Neural crest cell (in vitro differentiated cells): ENCODE measurements at places on chromosomes 1 and 21.

GRCh38 chr1:175580841-175581240, 162.6 kb downstream of the TNR start:
- H3K4me3 ChIP-seq = no peak overlapping the region
- peaks cover 3% of the 10 kb centered on the region for H3K4me1 ChIP-seq
- H3K27ac ChIP-seq = no peak overlapping the region
- DNase-seq = no peak

GRCh38 chr1:47554901-47555300, 117.1 kb downstream of the FOXD2 start:
- H3K27me3 ChIP-seq = peaks cover 11% of the 10 kb centered on the region
- no peaks in the 10 kb centered on the region for H3K36me3 ChIP-seq
- no peak overlapping the region for H3K4me3 ChIP-seq
- H3K4me1 ChIP-seq = peaks cover 38% of the 10 kb centered on the region

DNA sequence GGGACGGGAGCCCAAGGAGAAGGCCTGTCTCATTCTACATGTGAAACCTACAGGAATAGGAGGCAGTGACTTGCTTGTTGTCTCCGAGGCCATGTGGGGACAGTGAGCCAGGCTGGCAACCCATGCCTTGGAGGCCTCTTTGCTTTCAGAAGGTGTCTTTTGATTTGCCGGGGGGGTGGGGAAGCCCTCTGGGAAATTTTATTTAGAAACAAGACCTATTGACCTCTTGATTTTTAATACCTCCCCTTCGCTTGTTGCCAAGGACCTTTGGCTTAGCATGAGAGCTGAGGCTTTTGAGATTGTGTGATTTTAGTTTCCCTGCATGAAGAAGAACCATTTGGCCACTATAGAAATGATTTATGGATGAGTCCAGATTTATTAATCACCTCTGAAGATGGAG, 4.1 kb downstream of the ARMH1 start:
- H3K4me3 ChIP-seq = no peak overlapping the region
- peaks cover 5% of the 10 kb centered on the region for H3K36me3 ChIP-seq
- H3K27ac ChIP-seq = no peak overlapping the region
- no peak for DNase-seq

GRCh38 chr1:1118011-1118875, 2.4 kb upstream of the C1orf159 start:
- peaks cover 15% of the 10 kb centered on the region for H3K4me1 ChIP-seq
- no peak overlapping the region for H3K27ac ChIP-seq
- no peak for DNase-seq
- H3K36me3 ChIP-seq = peaks cover 2% of the 10 kb centered on the region
- peak overlapping the region; percentile 65 for H3K4me3 ChIP-seq

GRCh38 chr1:55585402-55585792, 370.2 kb upstream of the USP24 start:
- peaks cover 32% of the 10 kb centered on the region for H3K4me1 ChIP-seq
- no peaks in the 10 kb centered on the region for H3K27me3 ChIP-seq
- no peak for DNase-seq
- H3K4me3 ChIP-seq = no peak overlapping the region

- H3K27me3 ChIP-seq = no peaks in the 10 kb centered on the region
- peaks cover 17% of the 10 kb centered on the region for H3K4me1 ChIP-seq
- no peak overlapping the region for H3K4me3 ChIP-seq
- no peaks in the 10 kb centered on the region for H3K36me3 ChIP-seq
- DNase-seq = no peak
Observed at GRCh38 chr1:177341773-177342172, 171.0 kb downstream of the BRINP2 start.

DNA sequence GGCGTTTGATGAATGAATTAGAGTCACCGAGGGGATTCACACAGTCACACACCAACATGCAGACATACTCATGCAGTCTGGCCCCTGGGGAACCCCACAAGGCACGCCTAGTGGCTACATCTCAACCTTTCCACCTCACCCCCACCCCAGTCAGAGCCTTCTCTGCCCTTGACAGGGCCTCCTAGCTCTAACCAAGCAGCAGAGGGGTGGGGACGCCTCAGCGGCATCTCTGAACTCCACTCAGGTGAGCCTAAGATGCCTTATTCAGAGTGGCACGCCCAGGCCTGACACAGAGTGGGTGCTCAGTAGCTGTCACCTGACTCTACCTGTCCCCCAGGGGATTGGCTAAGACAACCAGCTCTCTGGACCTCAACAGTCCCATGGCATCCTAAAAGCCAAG, 3.7 kb upstream of the SDC3 start:
- DNase-seq = no peak
- peaks cover 39% of the 10 kb centered on the region for H3K4me1 ChIP-seq
- no peak overlapping the region for H3K27ac ChIP-seq
- no peaks in the 10 kb centered on the region for H3K36me3 ChIP-seq
- no peak overlapping the region for H3K4me3 ChIP-seq

DNA sequence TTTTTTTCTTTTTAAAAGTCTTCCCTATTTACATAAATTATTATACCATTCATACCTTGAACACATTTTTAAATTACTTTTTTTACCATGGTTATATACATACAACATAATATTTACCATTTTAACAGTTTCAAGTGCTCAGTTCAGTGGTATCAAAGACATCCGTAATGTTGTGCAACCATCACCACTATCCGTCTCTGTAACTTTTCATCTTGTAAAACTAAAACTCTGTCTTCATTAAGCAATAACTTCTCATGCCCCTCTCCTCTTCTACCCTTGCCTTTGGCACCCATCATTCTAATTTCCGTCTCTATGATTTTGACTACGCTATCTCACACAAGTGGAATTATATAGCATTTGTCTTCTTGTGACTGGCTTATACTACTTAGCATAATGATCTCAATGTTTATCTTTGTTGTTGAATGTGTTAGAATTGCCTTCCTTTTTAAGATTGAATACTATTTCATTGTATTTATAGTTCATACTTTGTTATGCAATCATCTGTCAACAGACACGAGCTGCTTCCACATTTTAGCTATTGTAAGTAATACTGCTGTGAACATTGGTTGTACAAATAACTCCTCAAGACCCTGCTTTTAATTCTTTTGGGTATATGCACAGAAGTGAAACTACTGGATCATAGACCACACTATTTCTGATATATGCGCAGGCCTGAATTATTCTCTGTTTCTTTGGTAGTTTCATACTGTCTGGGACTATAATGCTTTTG, 689.5 kb upstream of the NCAM2 start:
- no peak for DNase-seq
- H3K4me3 ChIP-seq = no peak overlapping the region
- no peaks in the 10 kb centered on the region for H3K36me3 ChIP-seq
- no peak overlapping the region for H3K27ac ChIP-seq
- no peaks in the 10 kb centered on the region for H3K27me3 ChIP-seq

- H3K36me3 ChIP-seq = no peaks in the 10 kb centered on the region
- H3K27ac ChIP-seq = peak overlapping the region; percentile 35
- no peak for DNase-seq
- H3K4me3 ChIP-seq = no peak overlapping the region
- H3K4me1 ChIP-seq = peaks cover 6% of the 10 kb centered on the region
- H3K27me3 ChIP-seq = peaks cover 4% of the 10 kb centered on the region
Observed at GRCh38 chr1:8307628-8308027, 10.3 kb upstream of the SLC45A1 start.

DNA sequence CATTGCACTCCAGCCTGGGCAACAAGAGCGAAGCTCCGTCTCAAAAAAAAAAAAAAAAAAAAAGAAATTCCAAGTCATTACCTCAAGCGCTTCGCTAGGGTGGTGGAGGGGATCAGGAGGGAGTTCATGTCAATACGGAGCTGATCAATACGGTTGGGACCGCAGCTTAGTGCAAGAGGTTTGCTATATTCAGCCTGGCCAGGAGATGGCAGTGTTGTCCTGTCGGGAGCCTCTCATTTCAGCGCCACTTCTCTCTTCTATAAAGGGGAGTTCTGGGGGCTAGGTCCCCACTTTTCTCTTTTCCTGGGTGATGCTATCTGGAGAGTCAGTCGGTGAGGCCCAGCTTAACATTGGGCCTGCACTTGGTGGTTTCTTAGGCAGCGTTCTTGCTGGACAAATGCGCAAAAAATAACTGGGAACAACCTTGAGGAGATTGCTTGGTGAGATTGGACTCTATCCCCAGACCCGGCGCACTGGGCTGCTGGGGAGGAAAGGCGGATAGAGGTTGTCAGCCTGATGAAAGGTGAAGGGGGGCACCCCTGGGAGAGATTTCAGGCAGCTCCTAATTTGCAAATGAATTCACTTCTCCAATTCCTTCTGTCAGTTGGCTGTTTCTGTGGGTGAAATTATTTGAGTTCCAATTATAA, 40.4 kb downstream of the KIAA0040 start:
- H3K27me3 ChIP-seq = peaks cover 44% of the 10 kb centered on the region
- no peaks in the 10 kb centered on the region for H3K36me3 ChIP-seq
- no peak overlapping the region for H3K4me3 ChIP-seq
- peak; percentile 68 for DNase-seq
- H3K27ac ChIP-seq = no peak overlapping the region

DNA sequence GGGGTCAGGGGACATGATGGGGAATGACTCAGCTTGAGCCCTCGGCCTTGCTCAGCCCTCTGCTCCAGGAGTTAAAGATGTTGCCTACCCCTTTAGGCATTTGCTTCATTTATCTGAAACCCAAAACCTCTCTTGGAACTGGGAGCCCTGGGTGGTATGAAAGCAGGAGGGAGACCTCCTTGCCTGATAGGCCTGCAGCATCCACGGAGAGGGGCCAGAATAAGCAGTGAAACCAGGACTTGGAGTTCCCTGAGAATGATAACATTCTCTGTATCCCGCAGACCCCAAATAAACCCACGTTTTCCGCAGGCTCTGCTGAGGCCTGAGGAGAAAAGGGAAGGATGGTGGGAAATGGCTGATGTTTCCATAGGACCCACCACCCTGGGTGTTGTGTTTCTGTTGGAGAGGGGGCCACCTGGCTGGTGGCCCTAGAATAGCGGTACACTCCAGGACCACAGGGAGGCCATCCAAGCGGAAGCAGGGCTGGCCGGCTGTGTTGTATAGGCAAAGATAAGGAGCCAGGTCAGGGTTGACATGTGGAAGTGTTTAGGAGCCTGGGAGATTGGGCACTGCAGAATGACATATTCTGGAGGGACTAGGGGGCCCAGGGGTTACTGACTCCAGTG, 77.4 kb downstream of the FOXD2 start:
- H3K4me1 ChIP-seq = no peaks in the 10 kb centered on the region
- H3K27ac ChIP-seq = no peak overlapping the region
- H3K27me3 ChIP-seq = peaks cover 34% of the 10 kb centered on the region
- H3K4me3 ChIP-seq = no peak overlapping the region

DNA sequence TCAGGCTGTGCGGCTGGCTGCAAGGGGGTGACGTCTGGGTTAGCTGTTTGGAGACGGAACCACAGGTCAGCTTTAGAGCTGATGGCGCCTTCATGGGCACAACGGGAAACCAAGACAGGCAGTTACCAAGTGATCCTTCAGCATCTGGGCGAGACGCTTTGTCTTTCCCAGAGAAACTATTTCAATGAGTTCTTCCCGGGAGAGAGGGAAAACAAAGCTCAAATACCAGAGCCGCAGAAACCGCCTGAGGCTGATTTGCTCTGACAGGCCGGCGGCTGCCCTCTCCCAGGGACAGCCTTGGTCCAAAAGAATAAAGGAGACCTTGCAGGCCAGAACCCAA, 76.5 kb downstream of the CD58 start:
- no peaks in the 10 kb centered on the region for H3K36me3 ChIP-seq
- H3K4me1 ChIP-seq = peaks cover 66% of the 10 kb centered on the region
- peak overlapping the region; percentile 20 for H3K4me3 ChIP-seq
- H3K27ac ChIP-seq = peak overlapping the region; percentile 94

DNA sequence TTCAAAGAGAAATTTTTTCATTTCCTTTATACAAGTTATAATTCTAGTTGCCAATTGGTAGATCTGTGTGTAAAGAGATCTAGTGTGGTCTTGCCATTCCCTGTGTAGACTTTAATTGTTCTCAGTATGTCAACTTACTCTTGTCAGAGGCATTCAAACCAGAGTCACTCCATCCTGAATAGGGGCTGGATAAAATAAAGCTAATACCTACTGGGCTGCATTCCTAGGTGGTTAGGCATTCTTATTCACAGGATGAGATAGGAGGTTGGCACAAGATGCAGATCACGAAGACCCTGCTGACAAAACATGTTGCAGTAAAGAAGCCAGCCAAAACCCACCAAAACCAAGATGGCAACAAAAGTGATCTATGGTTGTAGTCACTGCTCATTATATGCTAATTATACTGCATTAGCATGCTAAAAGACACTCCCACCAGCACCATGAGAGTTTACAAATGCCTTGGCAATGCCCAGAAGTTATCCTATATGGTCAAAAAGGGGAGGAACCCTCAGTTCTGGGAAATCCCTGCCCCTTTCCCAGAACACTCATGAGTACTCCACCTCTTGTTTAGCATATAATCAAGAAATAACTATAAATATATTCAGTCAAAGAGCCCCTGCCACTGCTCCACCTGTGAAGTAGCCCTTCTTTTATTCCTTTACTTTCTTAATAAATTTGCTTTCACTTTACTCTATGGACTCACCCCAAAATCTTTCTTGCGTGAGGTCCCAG, 74.0 kb upstream of the ADAMTS5 start:
- no peak overlapping the region for H3K27ac ChIP-seq
- H3K36me3 ChIP-seq = no peaks in the 10 kb centered on the region
- no peak overlapping the region for H3K4me3 ChIP-seq
- DNase-seq = no peak

DNA sequence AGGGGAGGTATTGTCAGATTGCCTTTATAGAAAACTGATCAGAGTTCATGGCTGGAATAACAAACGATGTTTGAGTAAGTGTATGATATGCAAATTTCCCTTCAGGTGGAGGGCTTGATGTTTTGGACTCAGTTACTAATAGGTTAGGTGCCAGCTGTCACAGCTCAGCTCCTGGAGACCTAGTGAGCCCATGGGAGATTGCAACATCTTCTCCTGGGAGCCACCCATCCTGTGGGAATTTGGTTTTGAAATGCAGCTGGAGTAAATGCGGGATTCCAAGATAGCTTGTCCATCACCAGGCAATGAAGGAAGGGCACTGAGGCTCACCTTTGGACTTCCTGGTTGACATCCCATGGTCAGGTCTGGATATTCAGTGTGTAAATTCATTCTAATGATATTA, 211.4 kb upstream of the NRIP1 start:
- peaks cover 9% of the 10 kb centered on the region for H3K4me1 ChIP-seq
- no peaks in the 10 kb centered on the region for H3K36me3 ChIP-seq
- DNase-seq = no peak
- H3K27me3 ChIP-seq = no peaks in the 10 kb centered on the region
- H3K4me3 ChIP-seq = no peak overlapping the region
- H3K27ac ChIP-seq = no peak overlapping the region

DNA sequence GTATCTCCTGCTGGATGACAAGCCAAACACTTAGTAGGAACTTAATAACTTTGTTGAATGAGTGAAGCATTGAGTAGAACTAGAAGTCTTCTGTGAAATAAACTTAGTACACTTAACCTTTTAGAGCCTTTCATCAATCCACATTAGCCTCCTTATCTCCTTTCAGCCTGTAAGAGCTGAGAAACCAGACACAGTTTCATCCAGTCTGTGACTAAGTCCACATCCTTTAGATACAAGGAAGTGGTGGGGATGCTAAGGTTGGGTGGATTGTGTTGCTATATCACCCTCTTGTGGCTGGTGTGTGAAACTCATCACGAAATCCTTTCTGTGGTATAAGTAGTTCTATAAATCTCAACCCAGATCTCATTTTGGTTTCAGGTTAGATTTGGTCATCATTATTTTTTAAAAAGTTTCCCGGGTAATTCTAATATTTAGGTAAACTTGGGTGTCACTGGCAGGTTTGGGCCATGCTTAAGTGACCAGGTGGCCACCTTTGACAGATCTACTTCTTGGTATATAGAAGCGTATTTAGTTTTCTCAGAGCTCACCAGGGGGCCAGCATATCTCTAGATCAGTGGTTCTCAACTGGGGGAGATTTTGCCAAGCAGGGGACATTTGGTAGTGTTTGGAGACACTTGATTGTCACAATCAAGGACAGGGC, 27.8 kb upstream of the CD84 start:
- no peak overlapping the region for H3K27ac ChIP-seq
- H3K4me1 ChIP-seq = no peaks in the 10 kb centered on the region
- H3K36me3 ChIP-seq = peaks cover 5% of the 10 kb centered on the region
- H3K27me3 ChIP-seq = peaks cover 16% of the 10 kb centered on the region
